ENCODE measurements at places on chromosomes 4 and X.

- no peak for DNase-seq
Measured at GRCh38 chr4:6123541-6123940, 76.8 kb downstream of the JAKMIP1 start.

DNA sequence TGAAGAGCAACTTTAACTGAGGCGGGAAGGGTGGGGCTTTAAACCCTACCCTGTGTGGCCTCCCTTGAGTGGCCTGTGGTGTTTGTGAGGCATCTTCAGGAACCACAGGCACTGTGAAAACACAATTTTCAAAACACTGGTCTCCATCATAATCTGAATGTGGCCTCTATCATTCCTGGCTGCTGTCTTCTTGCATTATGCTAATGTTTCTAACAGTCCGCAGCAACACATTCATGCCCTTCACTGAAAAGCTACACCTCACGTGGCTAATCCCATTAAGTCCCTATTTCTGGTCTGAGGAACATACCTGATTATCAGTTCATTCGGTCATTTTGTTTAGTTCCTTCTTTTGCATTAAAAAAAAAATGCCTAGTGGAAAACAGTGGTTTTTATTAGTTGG is 94.6 kb downstream of the F11 start:
- DNase-seq = no peak

DNA sequence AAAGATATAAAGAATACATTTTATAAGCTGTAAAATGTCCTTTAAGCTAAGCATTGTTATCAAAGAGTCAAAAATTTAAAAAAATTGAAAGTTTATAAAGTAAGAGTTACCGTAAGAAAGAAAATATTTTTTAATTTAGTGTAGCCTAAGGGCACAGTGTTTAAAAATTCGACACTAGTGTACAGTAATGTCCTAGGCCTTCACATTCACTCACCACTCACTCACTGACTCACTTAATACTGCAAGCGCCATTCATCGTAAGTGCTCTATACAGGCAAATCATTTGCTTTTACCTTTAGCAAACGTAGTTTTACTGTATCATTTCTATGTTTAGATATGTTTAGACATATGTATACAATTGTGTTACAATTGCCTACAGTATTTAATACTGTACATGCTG is 20.2 kb downstream of the GLRA3 start:
- no peak for DNase-seq

GRCh38 chr4:4851081-4851480 is 8.4 kb upstream of the MSX1 start:
- DNase-seq = no peak

DNA sequence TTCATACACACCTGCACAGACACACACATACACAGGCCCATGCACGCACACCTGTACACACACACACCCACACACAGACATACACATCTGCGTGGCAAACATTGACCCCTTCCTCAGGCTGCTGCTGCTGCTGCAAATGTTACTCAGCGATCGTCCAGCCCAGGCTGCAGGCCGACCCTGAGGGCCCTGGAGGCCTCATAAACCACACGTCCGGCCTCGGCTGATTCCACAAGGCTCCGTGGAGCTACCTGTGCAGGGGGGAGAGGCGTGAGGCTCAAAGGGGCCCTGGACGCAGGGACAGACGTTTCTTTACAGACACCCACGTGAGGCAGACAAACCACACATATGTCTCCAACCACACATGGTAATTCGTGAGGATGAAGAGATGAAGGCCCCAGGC is 53.9 kb upstream of the PPP2R3B start:
- no peak for DNase-seq

- DNase-seq = no peak
Measured at GRCh38 chrX:126820700-126821420, 1.3 kb downstream of the PRR32 start.

GRCh38 chr4:137531986-137532868 is at the start of gene PCDH18:
Gene PCDH18 (minus strand): TSS chr4:137532494. CDS start chr4:137532088, 406 bp downstream.
- peak; percentile 99 for DNase-seq

DNA sequence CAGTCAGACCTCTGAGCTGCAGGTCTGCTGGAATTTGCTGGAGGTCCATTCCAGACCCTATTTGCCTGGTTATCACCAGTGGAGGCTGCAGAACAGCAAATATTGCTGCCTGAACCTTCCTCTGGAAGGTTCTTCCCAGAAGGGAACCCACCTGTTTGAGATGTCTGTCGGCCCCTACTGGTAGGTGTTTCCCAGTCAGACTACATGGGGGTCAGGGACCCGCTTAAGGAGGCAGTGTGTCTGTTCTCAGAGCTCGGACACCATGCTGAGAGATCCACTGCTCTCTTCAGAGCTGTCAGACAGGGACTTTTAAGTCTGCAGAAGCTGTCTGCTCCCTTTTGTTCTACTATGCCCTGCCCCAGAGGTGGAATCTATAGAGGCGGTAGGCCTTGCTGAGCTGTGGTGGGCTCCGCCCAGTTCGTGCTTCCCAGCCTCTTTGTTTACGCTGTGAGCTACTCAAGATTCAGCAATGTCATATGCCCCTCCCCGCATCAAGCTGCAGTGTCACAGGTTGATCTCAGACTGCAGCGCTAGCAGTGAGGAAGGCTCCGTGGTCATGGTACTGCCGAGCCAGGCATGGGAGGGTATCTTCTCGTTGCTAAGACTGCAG is 44.1 kb upstream of the KDR start:
- DNase-seq = peak; percentile 39

- DNase-seq = no peak
Measured at GRCh38 chrX:23168291-23168690, 166.4 kb upstream of the PTCHD1 start.

- no peak for DNase-seq
Measured at GRCh38 chr4:2823671-2824328, 19.8 kb upstream of the ADD1 start.

GRCh38 chr4:76704133-76704881 is 193.6 kb downstream of the SOWAHB start:
- DNase-seq = peak; percentile 58

- DNase-seq = no peak
Measured at GRCh38 chr4:179989975-179990374, 2253.2 kb upstream of the TENM3 start.

- DNase-seq = no peak
Measured at GRCh38 chrX:148555571-148556243, 55.3 kb downstream of the AFF2 start.

DNA sequence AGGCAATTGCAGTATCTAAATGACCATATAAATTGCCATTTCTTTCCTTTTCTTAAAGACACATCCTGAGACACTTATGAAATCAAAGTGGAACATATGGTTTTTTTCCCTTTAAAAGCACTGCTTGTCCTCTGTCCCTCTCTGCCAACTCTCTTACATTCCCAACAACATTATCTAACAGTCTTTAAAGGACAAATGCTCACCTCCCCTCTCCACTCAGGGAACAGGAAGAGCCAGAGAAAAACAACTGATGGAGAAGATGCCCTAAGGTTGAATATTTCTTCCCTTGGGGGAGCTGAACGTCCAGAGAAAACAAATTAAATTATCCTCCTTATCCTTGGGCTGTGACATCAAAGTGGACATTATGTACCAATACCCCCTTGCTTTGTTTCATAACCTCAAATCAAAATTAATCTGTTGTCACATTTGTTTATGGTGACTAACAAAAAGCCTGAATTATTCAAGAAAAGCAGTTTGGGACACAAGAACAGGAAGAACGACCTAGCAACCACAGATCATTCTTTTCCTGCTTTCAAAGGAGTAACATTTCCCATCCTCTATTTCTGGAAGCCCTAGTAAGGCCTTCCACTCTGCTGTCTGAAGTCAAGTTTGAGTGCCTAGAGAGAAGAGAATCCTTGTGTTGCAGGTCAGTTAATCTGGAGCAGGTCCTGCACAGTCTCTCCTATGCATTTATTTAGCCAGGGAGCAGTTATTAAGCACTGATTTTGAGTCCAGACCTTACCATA is 52.6 kb upstream of the PAGE1 start:
- no peak for DNase-seq

- no peak for DNase-seq
Measured at GRCh38 chr4:41039317-41039716, 175.0 kb downstream of the APBB2 start.

- peak; percentile 21 for DNase-seq
Measured at GRCh38 chrX:118225711-118226428, 109.3 kb upstream of the KLHL13 start.

- DNase-seq = no peak
Measured at GRCh38 chrX:149145845-149146285, 359.2 kb downstream of the IDS start.

- DNase-seq = no peak
Measured at GRCh38 chr4:158201876-158202275, 8.4 kb upstream of the TMEM144 start.

DNA sequence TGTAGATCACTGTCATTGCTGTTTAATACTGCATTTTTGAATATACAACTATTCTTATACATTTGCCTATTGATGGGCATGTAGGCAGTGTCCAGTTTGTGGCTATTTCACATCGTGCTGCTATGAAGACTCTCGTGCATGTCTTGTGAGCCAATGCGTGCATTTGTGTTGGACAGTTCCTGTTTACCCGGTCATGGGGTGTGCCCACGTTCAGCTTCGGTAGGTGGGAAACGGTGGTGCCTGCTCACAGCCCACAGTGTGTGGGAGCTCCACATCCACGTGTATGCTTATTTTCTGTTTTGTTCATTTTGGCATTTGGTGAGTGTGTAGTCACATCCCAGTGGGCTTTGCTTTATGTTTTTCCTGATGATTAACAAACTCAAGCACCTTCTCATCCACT is 19.7 kb upstream of the RNF212 start:
- DNase-seq = no peak

DNA sequence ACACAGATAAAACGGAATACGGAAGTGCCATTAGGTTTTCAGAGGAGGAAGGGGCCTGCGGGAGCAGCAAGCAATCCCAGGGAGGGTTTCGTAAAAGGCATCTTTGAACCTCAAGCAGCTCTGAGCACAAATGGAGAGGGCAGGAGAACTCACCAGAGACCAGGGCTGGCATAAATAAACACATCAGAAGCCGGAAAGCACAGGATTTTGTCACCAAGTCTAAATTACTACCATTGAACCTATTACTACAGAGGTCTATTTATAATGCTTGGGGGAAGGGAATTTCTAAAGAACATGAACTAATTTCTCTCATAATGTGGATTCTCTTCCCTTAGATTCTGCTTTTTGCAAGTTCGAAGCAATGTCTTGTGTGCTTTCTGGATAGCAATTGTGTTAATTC is 39.6 kb upstream of the MBTPS2 start:
- DNase-seq = no peak

GRCh38 chr4:160894809-160895208 is 1269.0 kb downstream of the FSTL5 start:
- DNase-seq = no peak

DNA sequence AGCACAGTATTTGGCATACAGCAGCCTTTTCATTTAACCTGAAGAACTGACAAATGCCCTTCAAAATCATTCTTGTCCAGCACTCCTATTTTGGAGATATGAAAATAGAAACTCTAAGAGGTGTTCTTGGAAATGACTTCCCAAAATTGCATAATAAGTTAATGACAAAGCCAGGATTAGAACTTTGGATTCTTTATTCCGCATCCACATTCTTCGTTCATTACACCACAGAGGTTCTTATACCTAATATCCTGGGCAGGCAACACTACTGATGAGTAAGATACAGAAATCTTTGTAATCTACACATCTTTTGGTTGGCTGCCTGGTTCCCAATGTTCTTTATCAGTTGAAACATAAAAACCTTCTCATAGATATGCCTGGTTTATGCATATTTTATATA is 5.9 kb downstream of the COL25A1 start:
- peak; percentile 5 for DNase-seq

DNA sequence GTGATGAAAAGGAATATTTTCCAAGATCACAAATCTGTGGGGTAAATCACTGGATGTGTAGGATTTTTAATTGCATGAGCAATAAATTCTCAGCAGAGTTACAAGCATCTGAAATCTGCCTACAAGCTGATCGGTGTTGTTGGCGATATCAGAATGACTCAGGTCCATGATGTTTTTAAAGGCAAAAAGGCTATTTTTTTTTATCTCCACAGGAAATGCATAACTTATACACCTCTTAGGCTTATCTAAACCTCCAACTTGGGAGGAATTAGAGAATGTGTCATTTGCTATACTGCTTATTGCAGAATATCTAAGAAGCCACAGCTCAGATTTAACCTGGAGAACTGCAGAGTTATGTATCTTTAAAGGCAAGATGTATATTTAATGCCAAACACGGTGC is 61.6 kb downstream of the KIT start:
- peak; percentile 6 for DNase-seq

Measured in choroid plexus epithelial cell (primary cell).